ENCODE measurements at places on chromosomes 2 and 18. TPM values are rescaled to one million over a fixed set of nuclear protein-coding genes. Genes with fewer than 3 reads are reported as not detected.

The NAT8 gene
- polyA plus RNA-seq: 0.10 TPM

The CHPF gene
- polyA plus RNA-seq: 51.9 TPM

The DRC1 gene
- polyA plus RNA-seq: not detected

The KCNJ3 gene
- 4.9 TPM for polyA plus RNA-seq

The IL1R1 gene
- polyA plus RNA-seq: 16.1 TPM

The C2orf72 gene
- 6.5 TPM for polyA plus RNA-seq

The OSBPL1A gene
- polyA plus RNA-seq: 23.5 TPM

The UCN gene
- 8.9 TPM for polyA plus RNA-seq

The TYW5 gene
- polyA plus RNA-seq: 3.5 TPM

The VSNL1 gene
- polyA plus RNA-seq: 0.16 TPM

The CLEC4F gene
- polyA plus RNA-seq: 0.13 TPM

The TGFA gene
- 9.6 TPM for polyA plus RNA-seq

The SERPINB3 gene
- polyA plus RNA-seq: 0.06 TPM

The NTSR2 gene
- polyA plus RNA-seq: not detected

The MAIP1 gene
- polyA plus RNA-seq: 49.9 TPM

The MDH1B gene
- polyA plus RNA-seq: not detected

The BOLL gene
- polyA plus RNA-seq: not detected
